Activated CD8-positive, alpha-beta T cell treated with anti-CD3 and anti-CD28 coated beads, Interleukin-2, amount 10 ng/mL, durations not matched to agents 7 days and 5 days (primary cell): ENCODE measurements at places on chromosomes 6 and 20.

DNA sequence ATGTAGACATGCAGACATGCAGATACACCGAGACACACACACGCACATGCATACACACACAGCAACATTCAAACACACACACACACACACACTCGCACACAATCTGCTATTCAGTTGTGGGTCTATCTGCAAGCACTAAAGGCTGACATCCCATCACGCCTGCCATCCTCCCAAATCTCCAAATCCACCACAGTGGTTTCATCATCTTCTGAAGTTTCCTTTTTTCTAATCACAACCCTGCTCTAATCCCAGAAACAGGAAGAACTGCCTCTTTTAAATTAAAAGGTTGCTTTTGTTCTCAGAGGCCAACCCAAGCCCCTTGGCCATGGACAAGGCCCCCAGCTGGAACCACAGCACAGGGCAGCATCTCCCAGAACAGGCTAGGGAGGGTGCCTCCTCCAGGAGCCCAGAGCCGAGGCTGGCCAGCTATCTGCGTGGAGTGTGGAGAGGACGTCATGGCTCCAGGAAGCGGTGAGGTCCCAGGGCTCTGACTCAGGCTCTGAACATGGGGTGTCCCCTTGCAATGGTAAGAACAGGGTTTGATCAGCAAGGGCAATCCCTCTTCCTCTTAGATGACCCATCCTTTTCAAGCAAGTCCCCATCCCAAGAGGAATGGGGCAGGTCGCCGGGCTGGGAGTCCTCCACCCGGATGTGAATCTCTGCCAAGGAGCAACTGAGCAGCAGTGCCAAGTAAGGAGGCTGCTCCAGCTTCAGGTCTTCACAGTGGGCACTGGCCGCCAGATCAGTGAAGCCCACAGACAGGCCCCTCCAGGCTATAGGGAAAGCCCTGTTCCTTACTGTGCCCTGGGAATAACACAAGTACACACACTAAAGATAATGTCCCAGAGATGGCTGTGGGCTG is 14.7 kb downstream of the FOXF2 start:
- H3K27me3 ChIP-seq, result peaks cover 6% of the 10 kb centered on the region
- H3K27ac ChIP-seq, result no peak overlapping the region
- no peak overlapping the region for H3K4me3 ChIP-seq
- no peak for DNase-seq
- H3K4me1 ChIP-seq, result no peaks in the 10 kb centered on the region

- peaks cover 13% of the 10 kb centered on the region for H3K27me3 ChIP-seq
- H3K4me3 ChIP-seq, result no peak overlapping the region
- no peak for DNase-seq
- H3K36me3 ChIP-seq, result no peaks in the 10 kb centered on the region
- H3K4me1 ChIP-seq, result no peaks in the 10 kb centered on the region
Measured at GRCh38 chr6:138184230-138184629, 22.5 kb downstream of the ARFGEF3 start.

GRCh38 chr6:108489699-108490098 is 71.0 kb upstream of the FOXO3 start:
- DNase-seq, result no peak
- H3K36me3 ChIP-seq, result no peaks in the 10 kb centered on the region
- no peaks in the 10 kb centered on the region for H3K4me1 ChIP-seq
- H3K27ac ChIP-seq, result no peak overlapping the region
- H3K27me3 ChIP-seq, result peaks cover 3% of the 10 kb centered on the region

- H3K36me3 ChIP-seq, result no peaks in the 10 kb centered on the region
- peak; percentile 54 for DNase-seq
- H3K27me3 ChIP-seq, result no peaks in the 10 kb centered on the region
- H3K4me1 ChIP-seq, result peaks cover 10% of the 10 kb centered on the region
Measured at GRCh38 chr6:110567957-110568696, 91.7 kb upstream of the SLC22A16 start.

GRCh38 chr20:41533537-41534136 is 84.5 kb downstream of the CHD6 start:
- H3K36me3 ChIP-seq, result peaks cover 14% of the 10 kb centered on the region
- no peaks in the 10 kb centered on the region for H3K27me3 ChIP-seq
- no peak overlapping the region for H3K4me3 ChIP-seq
- H3K27ac ChIP-seq, result no peak overlapping the region

GRCh38 chr6:150057501-150057951 is 11.4 kb downstream of the ULBP3 start:
- H3K4me3 ChIP-seq, result no peak overlapping the region
- peaks cover 11% of the 10 kb centered on the region for H3K4me1 ChIP-seq
- H3K36me3 ChIP-seq, result no peaks in the 10 kb centered on the region

DNA sequence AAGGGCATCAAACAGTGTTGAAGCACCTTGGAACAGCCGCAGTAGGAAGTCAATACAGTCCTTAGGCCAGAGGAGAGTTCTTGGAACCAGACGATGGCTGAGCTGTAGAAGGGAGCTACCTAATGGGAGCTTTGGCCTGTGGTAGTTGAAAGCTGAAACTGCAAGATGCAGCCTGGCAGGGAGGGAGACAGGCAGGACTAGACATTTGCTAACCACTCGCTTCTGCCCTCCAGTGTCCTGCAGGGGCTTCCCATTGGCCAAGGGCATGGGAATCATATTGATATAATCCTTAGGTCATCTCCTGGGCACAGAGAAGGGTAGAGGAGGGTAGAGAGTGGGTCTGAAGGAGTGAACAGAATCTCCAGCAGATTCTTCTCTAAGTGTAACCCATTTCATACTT is 60.4 kb downstream of the TPD52L1 start:
- H3K4me3 ChIP-seq, result no peak overlapping the region
- no peaks in the 10 kb centered on the region for H3K4me1 ChIP-seq
- DNase-seq, result no peak
- H3K36me3 ChIP-seq, result no peaks in the 10 kb centered on the region

- no peaks in the 10 kb centered on the region for H3K27me3 ChIP-seq
- peaks cover 65% of the 10 kb centered on the region for H3K4me1 ChIP-seq
- H3K4me3 ChIP-seq, result no peak overlapping the region
- H3K36me3 ChIP-seq, result peaks cover 10% of the 10 kb centered on the region
Measured at GRCh38 chr20:41005361-41005729, 23.3 kb upstream of the TOP1 start.

DNA sequence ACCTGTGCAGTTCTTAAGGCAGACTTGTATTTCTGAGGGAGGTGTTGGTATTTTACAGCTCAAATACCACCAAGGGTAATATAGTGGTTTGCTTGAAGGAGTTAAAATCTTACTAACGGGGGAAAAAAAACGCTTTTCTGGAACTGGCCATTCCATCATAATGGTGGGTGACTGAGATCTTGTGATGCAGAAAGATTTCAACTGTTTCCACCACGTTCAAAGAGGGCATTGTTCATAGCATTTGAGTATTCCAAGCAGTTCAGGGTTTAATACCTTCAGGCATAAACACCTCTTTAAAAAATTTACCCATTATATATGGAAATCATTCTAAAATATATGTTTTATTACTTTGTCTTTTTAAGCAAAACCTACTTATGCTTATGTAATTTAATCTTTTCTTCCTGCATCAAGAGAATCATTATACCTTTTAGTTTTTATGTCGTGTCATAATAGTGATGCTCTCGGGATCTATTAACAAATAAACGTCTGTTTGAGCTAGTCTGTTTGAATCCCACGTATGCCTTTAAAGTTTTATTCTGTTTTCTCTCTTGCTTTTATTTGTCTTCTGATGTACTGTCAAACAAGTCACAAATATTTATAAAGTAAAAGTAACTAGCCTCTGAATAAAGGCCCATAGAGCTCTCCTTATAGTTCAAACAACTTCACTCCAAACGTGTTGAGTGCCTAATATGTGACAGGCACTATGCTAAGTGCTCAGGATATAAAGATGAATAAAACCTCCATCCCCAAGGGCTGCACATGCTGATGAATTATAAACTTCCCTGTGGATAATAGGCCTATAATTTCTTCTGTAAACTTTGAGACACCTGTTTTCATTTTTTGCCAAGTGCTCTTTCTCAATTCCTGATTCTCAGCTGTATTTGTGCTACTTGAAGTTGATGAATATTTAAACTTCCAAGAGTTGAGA is 298.8 kb upstream of the FERMT1 start:
- no peaks in the 10 kb centered on the region for H3K36me3 ChIP-seq
- H3K4me3 ChIP-seq, result no peak overlapping the region
- no peak overlapping the region for H3K27ac ChIP-seq
- H3K4me1 ChIP-seq, result no peaks in the 10 kb centered on the region
- DNase-seq, result no peak
- H3K27me3 ChIP-seq, result no peaks in the 10 kb centered on the region

DNA sequence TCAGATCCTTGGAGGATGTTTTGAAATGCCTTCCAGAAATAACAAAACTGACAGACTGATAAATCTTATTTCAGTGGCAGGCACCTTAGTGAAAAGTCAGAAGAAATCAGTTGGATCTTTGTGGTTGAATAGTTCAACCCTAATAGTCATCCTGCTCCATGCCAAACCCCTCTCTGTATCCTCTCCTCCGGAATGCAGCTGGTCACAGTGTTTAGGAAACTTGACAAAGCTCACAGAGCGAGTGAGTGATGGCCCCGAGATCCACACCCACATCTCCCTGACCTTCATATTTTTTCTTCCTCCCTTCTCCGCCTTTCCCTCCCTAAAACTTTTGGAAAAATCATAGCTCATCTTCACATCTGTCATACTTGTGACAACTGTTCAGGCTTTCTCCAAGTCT is 464.8 kb upstream of the CDH4 start:
- no peak overlapping the region for H3K27ac ChIP-seq
- H3K36me3 ChIP-seq, result no peaks in the 10 kb centered on the region

- H3K4me1 ChIP-seq, result no peaks in the 10 kb centered on the region
- no peak overlapping the region for H3K27ac ChIP-seq
- H3K36me3 ChIP-seq, result no peaks in the 10 kb centered on the region
- DNase-seq, result no peak
- no peaks in the 10 kb centered on the region for H3K27me3 ChIP-seq
Measured at GRCh38 chr20:16098890-16099639, 474.2 kb downstream of the KIF16B start.

DNA sequence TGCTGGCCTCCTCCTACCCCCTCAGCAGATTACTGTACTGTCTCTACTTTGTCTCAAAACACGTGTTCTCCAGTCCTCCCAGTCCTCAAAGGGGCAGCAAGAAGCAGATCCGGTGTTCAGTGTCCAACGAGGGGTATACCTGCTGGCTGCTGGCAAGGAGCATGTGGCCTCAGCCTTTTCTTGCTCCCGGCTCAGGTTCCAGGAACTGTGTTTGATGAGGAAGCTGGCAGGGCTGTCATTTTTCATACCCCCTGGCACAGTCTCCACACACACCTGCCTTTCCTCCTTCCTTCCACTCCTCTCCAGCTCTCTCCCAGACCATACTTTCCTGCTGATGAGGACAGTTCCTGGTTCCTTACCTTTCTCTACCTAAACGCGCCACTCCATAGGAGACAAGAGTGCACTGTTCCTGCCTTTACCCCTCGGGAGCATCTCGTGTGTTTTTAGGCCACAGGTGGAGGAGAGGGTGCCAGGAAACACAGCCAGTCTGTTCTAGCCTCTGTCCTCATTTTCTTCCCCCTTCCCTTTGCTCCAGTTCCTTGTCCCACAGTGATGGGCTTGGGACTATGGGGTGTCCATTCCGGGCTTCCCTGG is 77.2 kb downstream of the SSR1 start:
- H3K4me1 ChIP-seq, result peaks cover 24% of the 10 kb centered on the region
- DNase-seq, result no peak
- H3K4me3 ChIP-seq, result no peak overlapping the region
- H3K27ac ChIP-seq, result no peak overlapping the region

- H3K4me1 ChIP-seq, result no peaks in the 10 kb centered on the region
- H3K27me3 ChIP-seq, result peaks cover 24% of the 10 kb centered on the region
- DNase-seq, result no peak
- no peak overlapping the region for H3K4me3 ChIP-seq
- H3K27ac ChIP-seq, result no peak overlapping the region
Measured at GRCh38 chr6:106072501-106073090, 13.5 kb upstream of the PRDM1 start.

- no peak for DNase-seq
- peaks cover 22% of the 10 kb centered on the region for H3K4me1 ChIP-seq
- no peaks in the 10 kb centered on the region for H3K27me3 ChIP-seq
- H3K27ac ChIP-seq, result no peak overlapping the region
- no peak overlapping the region for H3K4me3 ChIP-seq
Measured at GRCh38 chr6:421211-421610, 29.7 kb downstream of the IRF4 start.

DNA sequence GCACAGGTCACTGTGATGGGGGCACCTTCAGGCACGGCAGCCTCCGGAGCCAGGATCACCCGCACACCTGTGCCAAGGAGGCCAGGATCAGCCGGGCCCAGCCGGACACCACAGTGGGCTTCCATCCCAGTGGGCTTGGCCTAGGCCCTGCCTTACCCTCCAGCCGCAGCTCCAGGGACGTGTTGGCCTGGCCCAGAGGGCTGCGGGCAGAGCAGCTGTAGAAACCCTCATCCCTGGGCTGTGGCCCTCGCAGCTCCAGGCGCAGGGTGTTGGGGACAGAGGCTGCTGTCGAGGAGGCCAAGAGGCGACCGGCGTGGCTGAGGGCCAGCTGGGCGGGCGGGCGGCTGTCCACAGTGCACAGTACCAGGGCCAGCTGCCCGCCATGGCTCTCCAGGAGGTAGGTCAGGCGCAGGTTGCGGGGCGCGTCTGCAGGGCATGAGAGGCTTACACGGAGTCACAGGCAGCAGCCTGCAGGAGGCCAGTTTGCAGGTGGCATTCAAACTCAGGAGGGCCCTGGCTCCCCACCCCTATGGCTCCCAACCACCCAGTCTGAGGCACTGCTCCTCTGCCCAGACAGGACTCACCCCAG is 11.0 kb upstream of the ADAM33 start:
- no peaks in the 10 kb centered on the region for H3K36me3 ChIP-seq
- DNase-seq, result no peak
- H3K4me1 ChIP-seq, result no peaks in the 10 kb centered on the region
- no peaks in the 10 kb centered on the region for H3K27me3 ChIP-seq
- H3K27ac ChIP-seq, result no peak overlapping the region

- H3K36me3 ChIP-seq, result no peaks in the 10 kb centered on the region
- no peak overlapping the region for H3K4me3 ChIP-seq
- no peak for DNase-seq
Measured at GRCh38 chr6:75089151-75089897, 116.5 kb downstream of the COL12A1 start.

- H3K27me3 ChIP-seq, result no peaks in the 10 kb centered on the region
- H3K4me1 ChIP-seq, result no peaks in the 10 kb centered on the region
- DNase-seq, result no peak
- no peak overlapping the region for H3K27ac ChIP-seq
Measured at GRCh38 chr6:80181352-80182081, 75.0 kb downstream of the BCKDHB start.

GRCh38 chr6:65448866-65449265 is 258.2 kb downstream of the EYS start:
- H3K27ac ChIP-seq, result no peak overlapping the region
- no peaks in the 10 kb centered on the region for H3K27me3 ChIP-seq
- DNase-seq, result no peak
- no peak overlapping the region for H3K4me3 ChIP-seq
- H3K4me1 ChIP-seq, result no peaks in the 10 kb centered on the region

GRCh38 chr20:61940491-61940890 is 125.2 kb downstream of the TAF4 start:
- no peak for DNase-seq
- no peak overlapping the region for H3K27ac ChIP-seq
- peaks cover 2% of the 10 kb centered on the region for H3K36me3 ChIP-seq
- no peaks in the 10 kb centered on the region for H3K4me1 ChIP-seq
- no peak overlapping the region for H3K4me3 ChIP-seq

GRCh38 chr20:3183896-3184612 is 10.7 kb upstream of the LZTS3 start:
- H3K27ac ChIP-seq, result no peak overlapping the region
- H3K4me3 ChIP-seq, result no peak overlapping the region
- H3K4me1 ChIP-seq, result no peaks in the 10 kb centered on the region
- no peak for DNase-seq
